ENCODE measurements at places on chromosomes 2 and 18. TPM values are rescaled to one million over a fixed set of nuclear protein-coding genes. Genes with fewer than 3 reads are reported as not detected.

GRCh38 chr18:36638224-36638623 lies 190.6 kb downstream of the TPGS2 start:
- no peaks in the 10 kb centered on the region for H3K27me3 ChIP-seq
- DNase-seq: no peak
- H3K4me1 ChIP-seq: peaks cover 2% of the 10 kb centered on the region
- no peak overlapping the region for H3K4me3 ChIP-seq
- no peaks in the 10 kb centered on the region for H3K36me3 ChIP-seq

DNA sequence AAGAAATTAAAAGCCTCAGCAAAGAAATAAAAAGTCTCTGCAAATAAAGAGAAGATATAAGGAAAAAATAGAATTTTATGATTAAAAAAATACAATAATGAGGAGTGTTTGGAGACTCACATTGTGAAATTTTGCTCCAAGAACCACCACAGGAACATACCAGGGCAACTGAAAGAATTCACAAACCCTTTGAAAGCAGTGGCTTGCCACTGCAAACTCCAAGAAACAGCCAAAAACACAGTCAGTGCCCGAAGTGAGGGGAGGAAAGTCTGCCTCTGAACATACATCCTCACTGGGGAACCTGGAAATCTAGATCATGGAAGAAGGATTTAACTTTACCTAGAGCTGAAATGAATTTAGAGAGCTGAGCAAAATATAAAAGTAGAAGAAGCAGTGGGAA lies 33.1 kb downstream of the EVA1A start:
- H3K4me3 ChIP-seq: no peak overlapping the region
- no peaks in the 10 kb centered on the region for H3K36me3 ChIP-seq
- no peak for DNase-seq
- H3K27me3 ChIP-seq: no peaks in the 10 kb centered on the region
- H3K4me1 ChIP-seq: no peaks in the 10 kb centered on the region
- H3K27ac ChIP-seq: no peak overlapping the region

DNA sequence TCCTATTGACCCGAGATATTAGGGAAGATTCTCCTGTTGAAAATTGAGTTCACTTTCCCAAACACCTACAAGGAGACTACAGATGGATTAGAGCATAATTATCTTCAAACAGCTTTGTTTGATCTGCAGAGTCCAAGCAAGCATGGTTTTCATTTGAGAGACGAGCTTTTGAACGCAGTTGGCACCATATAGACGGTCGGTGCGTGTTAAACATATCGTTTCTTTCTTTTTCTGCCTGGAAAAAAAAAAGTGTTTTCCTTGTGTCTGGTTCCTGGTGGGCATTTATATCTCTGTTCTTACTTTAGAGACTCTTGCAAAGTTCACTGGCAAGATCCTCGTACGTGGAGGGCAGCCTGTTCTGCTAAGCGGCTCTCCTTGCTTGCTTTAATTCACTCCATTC lies 248.9 kb downstream of the TMEM182 start:
- H3K27me3 ChIP-seq: no peaks in the 10 kb centered on the region
- no peak for DNase-seq
- no peak overlapping the region for H3K27ac ChIP-seq
- no peaks in the 10 kb centered on the region for H3K4me1 ChIP-seq

GRCh38 chr2:107001062-107001461 lies 115.1 kb upstream of the ST6GAL2 start:
- H3K27ac ChIP-seq: no peak overlapping the region
- no peak for DNase-seq
- no peak overlapping the region for H3K4me3 ChIP-seq
- no peaks in the 10 kb centered on the region for H3K36me3 ChIP-seq
- H3K27me3 ChIP-seq: no peaks in the 10 kb centered on the region

DNA sequence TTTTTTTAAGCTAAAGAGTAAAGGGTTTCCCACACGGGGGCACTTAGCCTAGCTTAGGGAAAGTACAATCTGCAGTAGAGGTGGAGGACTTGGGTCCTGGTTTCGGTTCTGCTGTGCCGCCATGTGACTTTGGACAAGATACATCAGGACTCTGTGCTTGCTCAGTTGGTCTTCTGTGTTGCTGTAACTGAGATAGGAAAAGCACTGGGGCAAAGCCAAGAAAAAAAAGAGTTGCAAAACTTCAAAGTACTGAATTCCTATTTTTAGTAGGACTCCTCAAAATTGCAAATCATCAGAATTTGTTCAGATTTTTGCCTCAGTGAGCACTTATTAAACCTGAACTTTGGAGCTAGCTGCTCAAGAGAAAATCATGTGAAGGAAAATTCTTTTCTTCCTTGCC lies 96.3 kb upstream of the STON1 start:
- no peak overlapping the region for H3K27ac ChIP-seq
- no peak overlapping the region for H3K4me3 ChIP-seq
- H3K4me1 ChIP-seq: no peaks in the 10 kb centered on the region
- H3K27me3 ChIP-seq: no peaks in the 10 kb centered on the region
- DNase-seq: no peak
- no peaks in the 10 kb centered on the region for H3K36me3 ChIP-seq

DNA sequence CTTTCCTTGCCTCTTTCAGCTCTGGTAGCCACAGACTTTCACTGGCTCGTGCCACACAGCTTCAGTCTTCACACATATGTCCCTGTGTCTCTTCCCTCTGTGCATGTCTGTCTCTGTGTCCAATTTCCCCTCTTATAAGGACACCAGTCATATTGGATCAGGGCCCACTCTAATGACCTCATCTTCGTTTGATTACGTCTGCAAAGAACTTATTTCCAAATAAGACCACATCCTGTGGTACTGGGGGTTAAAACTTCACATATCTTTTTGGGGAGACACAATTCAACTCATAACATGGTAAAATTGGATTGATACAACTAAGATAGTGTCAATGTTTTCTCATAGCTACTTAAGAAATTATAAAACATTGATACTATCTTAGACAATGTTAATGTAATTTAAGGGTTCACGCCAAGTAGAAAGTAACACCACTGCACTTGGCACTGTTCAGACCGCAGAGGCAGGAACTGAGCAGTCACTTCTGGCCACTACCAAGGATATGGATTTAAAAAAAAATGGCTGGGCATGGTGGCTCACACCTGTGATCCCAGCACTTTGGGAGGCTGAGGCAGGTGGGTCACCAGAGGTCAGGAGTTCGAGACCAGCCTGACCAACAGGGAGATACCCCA lies 119.6 kb upstream of the EPAS1 start:
- DNase-seq: no peak
- no peak overlapping the region for H3K27ac ChIP-seq
- no peaks in the 10 kb centered on the region for H3K4me1 ChIP-seq
- no peaks in the 10 kb centered on the region for H3K27me3 ChIP-seq
- H3K4me3 ChIP-seq: no peak overlapping the region

DNA sequence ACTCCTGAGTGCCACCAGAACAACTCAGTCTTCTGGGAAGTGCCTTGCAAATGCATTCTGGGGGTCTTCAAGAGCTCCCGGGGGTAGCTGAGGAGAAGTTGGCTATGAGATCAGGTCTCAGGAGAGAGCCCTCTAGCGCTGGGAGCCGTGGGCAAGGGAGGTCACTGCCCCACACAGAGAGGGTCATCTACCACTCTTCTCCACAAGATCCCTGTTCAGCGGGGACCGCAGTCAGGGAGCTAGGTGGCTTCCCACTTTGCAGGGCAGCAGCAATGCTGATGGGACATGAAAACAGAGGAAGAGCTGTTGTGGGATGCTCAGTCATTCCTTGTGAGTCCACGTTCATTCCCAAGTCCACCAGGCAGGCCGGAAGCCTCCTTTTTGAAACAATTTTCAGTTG lies 66.6 kb downstream of the ACKR3 start:
- no peak overlapping the region for H3K4me3 ChIP-seq
- H3K4me1 ChIP-seq: no peaks in the 10 kb centered on the region
- no peaks in the 10 kb centered on the region for H3K36me3 ChIP-seq
- DNase-seq: peak; percentile 64
- no peaks in the 10 kb centered on the region for H3K27me3 ChIP-seq

Gene NT5DC4
- total RNA-seq: 0.23 TPM

Gene ACMSD
- total RNA-seq: not detected

Gene CNTNAP5
- total RNA-seq: not detected

Gene OSR1
- 79.1 TPM for total RNA-seq

Gene MORN2
- total RNA-seq: 6.7 TPM

Gene ITPRID2
- total RNA-seq: 145 TPM

Measured in aorta (tissue), 5 donors.